ENCODE measurements at places on chromosomes 1 and 21. TPM values are rescaled to one million over a fixed set of nuclear protein-coding genes. Genes with fewer than 3 reads are reported as not detected.

DNA sequence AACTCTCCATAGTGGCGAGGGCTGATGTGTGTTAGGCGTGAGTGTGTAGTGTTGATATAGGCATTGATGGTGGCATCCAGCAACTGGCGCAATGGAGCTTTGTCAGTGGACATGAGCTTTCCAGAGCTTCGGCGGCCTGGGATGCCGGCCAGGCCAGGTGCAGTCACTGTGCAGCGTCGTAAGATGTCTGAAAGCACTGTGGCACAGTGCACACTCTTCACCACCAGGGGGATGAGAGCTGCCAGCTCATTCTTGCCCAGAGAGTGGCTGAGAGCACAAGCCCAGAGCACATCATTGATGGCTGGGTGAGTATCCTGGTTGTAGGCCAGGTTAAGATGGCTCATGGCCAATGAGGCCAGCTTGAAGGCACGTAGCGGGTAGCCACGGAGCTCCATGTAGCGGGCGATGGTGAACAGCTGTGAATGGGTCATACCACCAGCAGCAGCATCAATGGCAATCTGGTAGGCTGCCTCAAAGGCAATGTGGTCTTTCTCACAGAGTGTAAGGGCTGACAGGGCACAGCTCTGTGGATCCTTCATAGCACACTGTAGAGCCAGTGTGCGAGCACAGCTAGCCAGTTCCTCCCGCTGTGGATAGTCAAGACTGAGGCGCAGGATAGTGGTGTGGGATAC, 6.7 kb downstream of the UROD start:
- H3K27ac ChIP-seq = no peak overlapping the region
- H3K4me3 ChIP-seq = no peak overlapping the region
- H3K4me1 ChIP-seq = no peaks in the 10 kb centered on the region
- no peaks in the 10 kb centered on the region for H3K36me3 ChIP-seq

DNA sequence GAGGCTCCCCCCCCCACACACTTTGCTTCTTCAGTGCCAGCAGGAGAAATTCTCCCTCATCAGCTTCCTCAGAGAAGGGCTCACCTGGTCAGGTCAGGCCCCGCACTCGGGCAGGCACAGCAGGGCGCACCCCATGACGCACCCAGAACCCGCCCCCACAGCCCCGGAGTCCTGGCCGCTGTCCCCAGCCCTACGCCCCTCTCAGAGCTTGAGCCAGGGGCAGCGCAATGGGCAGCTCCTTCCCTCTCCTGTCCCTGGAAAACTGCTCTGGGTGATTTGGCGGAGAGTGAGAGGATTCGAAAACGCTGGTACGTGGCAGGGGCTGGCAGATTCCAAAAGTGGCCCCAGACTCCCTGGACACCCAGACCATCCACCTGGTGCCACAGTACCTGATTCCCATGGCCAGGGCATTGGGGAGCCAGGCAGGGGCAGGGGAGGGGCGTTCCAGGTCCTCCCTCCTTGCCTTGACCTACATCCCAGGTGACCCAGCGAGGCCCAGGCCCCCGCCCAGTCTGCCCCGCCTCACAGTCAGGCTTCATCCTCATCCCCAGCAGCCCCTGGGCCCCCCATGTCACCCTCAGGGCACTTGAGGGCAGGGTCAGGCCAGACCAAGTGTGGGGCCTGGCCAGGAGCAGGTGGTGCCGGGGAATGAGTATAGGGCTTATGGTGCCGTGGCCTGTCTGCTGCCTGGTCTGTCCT, 23.7 kb downstream of the RRP1 start:
- no peaks in the 10 kb centered on the region for H3K36me3 ChIP-seq
- H3K27ac ChIP-seq = no peak overlapping the region
- H3K27me3 ChIP-seq = no peaks in the 10 kb centered on the region

DNA sequence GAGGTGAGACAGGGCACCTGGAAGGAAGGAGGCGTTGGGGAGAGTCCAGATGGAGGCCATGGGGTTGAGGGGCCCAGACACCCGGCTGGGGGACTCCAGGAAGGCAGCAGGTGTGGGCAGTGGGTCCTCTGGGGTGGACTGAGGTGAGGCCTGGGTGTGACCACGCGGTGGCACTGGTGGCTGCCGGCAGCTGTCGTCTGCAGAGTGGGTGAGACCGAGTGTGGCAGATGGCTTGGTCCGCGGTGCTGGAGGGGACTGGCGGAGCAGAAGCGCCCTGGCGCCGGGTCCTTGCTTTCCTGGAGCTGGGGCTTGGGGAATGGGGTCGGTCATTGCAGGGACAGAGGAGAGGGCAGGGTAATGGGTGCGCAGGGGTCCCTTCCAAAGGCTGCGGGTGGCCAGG, 12.5 kb downstream of the AGRN start:
- H3K4me1 ChIP-seq = peaks cover 23% of the 10 kb centered on the region
- H3K4me3 ChIP-seq = peak overlapping the region; percentile 32
- peaks cover 61% of the 10 kb centered on the region for H3K27me3 ChIP-seq
- DNase-seq = no peak
- no peak overlapping the region for H3K27ac ChIP-seq
- H3K36me3 ChIP-seq = no peaks in the 10 kb centered on the region

DNA sequence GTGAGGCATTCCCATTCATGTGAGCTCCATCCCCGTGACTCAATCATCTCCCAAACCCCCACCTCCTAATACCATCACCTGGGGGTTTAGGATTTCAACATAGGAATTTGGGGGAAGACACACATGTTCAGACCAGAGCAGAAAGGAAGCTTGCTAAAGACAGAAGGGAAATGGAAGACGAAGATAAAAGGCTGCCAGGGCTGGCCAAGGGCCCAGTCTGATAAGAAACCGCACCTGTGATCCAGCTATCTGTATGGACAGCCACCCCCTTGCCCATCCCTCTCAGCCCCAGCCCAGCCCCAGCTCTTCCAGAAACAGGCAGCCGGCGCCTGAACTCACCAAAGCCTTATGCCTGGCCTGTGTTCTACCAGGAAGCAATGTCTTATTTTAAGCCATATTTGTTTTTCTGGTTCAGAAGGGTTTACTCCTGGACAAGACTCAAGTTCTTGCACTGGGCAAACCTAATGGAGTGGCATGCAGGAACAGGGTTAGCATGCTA, 198.4 kb upstream of the VAMP3 start:
- no peaks in the 10 kb centered on the region for H3K4me1 ChIP-seq
- DNase-seq = peak; percentile 46
- no peaks in the 10 kb centered on the region for H3K36me3 ChIP-seq
- no peaks in the 10 kb centered on the region for H3K27me3 ChIP-seq
- H3K4me3 ChIP-seq = no peak overlapping the region
- no peak overlapping the region for H3K27ac ChIP-seq

- DNase-seq = no peak
- H3K27me3 ChIP-seq = no peaks in the 10 kb centered on the region
- no peaks in the 10 kb centered on the region for H3K4me1 ChIP-seq
- H3K36me3 ChIP-seq = no peaks in the 10 kb centered on the region
These were observed 1290.9 kb downstream of the MRPL39 start for GRCh38 chr21:24316277-24316922.

DNA sequence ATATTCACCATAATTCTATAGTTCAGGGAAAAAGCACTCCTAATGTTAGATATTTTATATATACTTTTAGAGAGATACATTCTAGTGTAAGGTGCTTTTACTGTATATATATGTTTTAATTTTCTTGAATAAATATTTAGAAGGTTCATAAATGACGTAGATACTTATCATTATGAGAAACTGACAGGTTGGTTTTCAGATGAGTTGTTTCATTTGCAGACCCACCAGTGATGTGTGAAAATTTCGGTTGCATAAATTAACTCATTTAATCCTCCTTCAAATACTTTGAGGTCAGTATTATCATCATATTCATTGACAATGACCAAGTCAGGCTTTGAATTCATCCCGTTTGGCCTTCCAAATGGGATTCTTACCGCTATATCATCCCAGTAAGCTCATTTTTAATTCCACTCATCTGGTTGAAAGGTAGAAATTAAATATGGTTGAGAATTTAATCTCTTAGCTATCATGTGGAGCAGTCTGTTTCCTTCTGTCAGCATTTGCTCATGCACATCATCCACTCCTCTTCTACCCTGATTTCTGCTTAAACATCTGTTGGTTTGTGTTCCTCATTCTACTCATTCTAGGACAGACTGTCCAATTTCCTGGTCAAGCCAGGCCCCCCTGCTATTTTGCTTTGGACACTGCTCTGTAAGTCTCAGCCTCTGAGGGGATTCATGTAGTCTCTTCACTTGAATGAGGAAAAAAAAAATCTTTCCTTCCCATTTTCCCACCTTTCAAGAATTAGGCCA, 1156.6 kb downstream of the PLA2G4A start:
- no peak overlapping the region for H3K4me3 ChIP-seq
- H3K27ac ChIP-seq = no peak overlapping the region
- no peaks in the 10 kb centered on the region for H3K36me3 ChIP-seq

DNA sequence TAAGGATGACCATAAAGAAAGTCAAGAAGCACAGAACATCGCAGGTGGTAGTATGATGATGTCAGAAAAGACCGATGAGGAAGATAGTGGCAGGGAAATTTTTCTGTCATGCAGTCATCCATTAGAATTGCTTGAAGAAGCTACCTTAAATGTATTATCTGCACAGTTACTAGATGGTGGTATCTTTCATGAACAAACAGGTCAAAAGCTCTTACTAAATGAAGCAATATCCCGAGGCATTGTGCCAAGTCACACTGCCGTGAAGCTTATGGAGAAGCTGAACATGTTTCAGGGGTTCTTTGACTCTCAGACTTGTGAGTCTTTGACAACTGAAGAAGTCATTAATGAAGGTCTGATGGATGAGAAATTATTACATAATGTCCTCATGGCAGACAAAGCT, 128.8 kb downstream of the MACF1 start:
- no peak overlapping the region for H3K4me3 ChIP-seq
- DNase-seq = no peak
- H3K4me1 ChIP-seq = peaks cover 28% of the 10 kb centered on the region
- H3K27ac ChIP-seq = no peak overlapping the region

GRCh38 chr21:25409978-25410377, 197.3 kb downstream of the MRPL39 start:
- no peak for DNase-seq
- no peaks in the 10 kb centered on the region for H3K27me3 ChIP-seq
- no peak overlapping the region for H3K27ac ChIP-seq
- no peaks in the 10 kb centered on the region for H3K36me3 ChIP-seq
- no peak overlapping the region for H3K4me3 ChIP-seq

DNA sequence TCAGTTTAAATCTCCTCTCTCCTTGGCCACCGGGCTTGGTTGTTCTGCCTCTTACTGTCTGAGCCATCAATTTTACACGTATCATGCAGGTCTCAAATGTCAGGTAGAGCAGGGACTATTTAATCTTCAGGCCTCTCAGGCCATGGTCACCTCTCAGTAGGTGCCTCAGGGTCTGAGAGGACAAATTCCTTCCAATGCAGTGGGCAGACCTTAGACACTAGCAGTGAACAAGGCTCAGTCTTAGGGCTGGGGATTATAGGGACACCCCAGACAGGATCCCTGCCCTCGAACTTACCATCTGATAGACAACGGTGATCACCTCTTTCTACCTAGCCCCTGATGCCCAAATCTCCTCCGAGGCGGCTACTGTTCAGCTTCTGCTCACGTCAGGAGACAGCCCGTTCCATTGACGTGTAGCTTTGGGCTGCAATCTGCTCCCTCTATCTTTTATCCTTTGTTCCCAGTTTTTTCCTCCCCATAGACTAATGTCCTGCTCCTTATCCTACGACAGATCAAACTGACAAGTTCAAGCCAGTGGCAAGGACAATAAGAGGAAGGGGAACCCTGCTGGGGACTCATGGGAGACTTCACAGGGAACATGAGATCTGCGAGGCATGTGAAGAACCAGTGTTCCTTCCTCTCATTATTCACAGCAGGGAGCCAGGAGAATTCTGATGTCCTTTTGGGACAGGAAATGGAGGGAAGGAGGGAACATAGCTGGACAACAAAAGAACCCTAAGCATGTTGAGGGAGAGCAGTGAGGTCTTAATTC, 1.4 kb upstream of the MYOG start:
- H3K27me3 ChIP-seq = no peaks in the 10 kb centered on the region
- H3K4me1 ChIP-seq = no peaks in the 10 kb centered on the region
- no peak overlapping the region for H3K27ac ChIP-seq
- no peak overlapping the region for H3K4me3 ChIP-seq
- no peaks in the 10 kb centered on the region for H3K36me3 ChIP-seq

C1QC gene
- 577 TPM for total RNA-seq

DNA sequence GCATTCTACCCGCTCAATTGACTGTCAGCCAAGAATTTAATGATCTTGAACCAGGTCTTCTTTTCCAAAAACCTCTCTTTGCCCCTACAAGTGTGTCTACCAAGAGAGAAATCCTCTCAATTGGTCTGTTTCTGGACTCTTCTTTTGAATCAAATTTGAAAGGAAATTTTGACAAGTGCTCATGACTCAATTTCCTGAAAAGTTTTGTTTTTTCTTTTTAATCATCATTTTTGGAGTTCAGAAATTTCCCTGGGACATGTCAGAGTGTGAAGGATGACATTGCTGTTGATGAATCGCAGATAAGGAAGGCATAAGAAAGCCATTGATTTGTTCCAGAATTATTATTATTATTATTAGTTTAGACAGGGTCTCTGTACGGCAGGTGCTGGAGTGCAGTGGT, 88.2 kb upstream of the AKT3 start:
- no peaks in the 10 kb centered on the region for H3K4me1 ChIP-seq
- H3K36me3 ChIP-seq = no peaks in the 10 kb centered on the region
- no peak overlapping the region for H3K4me3 ChIP-seq
- no peak for DNase-seq
- H3K27ac ChIP-seq = no peak overlapping the region
- H3K27me3 ChIP-seq = no peaks in the 10 kb centered on the region

DNA sequence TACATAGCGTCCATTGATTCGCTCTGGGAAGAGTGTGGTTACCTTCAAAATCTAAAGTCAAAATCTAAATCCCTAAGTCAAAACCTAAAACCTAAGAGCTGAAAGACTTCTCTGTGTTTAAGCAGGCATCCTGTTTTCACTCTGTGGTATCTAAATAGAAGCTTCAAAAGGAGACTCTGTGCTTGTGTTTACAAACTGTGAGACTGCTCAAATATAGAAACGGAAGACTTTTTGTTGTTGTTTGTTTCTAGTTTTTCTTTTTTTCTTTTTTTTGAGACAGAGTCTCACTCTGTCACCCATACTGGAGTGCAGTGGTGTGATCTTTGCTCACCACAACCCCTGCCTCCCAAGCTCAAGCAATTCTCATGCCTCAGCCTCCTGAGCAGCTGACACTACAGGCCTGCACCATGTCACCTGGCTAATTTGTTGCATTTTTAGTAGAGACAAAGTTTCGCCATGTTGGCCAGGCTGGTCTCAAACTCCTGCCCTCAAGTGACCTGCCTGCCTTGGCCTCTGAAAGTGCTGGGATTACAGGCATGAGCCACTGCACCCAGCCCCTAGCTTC, 425.9 kb downstream of the SMYD3 start:
- no peaks in the 10 kb centered on the region for H3K4me1 ChIP-seq
- H3K27ac ChIP-seq = peak overlapping the region; percentile 18
- H3K4me3 ChIP-seq = no peak overlapping the region
- no peaks in the 10 kb centered on the region for H3K36me3 ChIP-seq
- H3K27me3 ChIP-seq = no peaks in the 10 kb centered on the region

TCHH gene
- 0.03 TPM for total RNA-seq

- no peaks in the 10 kb centered on the region for H3K36me3 ChIP-seq
- H3K27me3 ChIP-seq = no peaks in the 10 kb centered on the region
- no peak for DNase-seq
- no peak overlapping the region for H3K4me3 ChIP-seq
- H3K27ac ChIP-seq = no peak overlapping the region
These were observed 55.3 kb downstream of the SEC16B start for GRCh38 chr1:177914603-177915002.

ANKRD34A gene
- 0.82 TPM for total RNA-seq

GRCh38 chr1:212127221-212127620, 91.7 kb downstream of the DTL start:
- H3K4me1 ChIP-seq = peaks cover 13% of the 10 kb centered on the region
- no peak overlapping the region for H3K4me3 ChIP-seq
- DNase-seq = no peak

GRCh38 chr1:69148731-69149130, 419.0 kb upstream of the LRRC7 start:
- no peak overlapping the region for H3K27ac ChIP-seq
- no peaks in the 10 kb centered on the region for H3K27me3 ChIP-seq
- H3K4me3 ChIP-seq = no peak overlapping the region
- no peaks in the 10 kb centered on the region for H3K36me3 ChIP-seq
- no peaks in the 10 kb centered on the region for H3K4me1 ChIP-seq

Measured in left lung (tissue), 14 donors.